Activated T-helper 9 cell treated with anti-CD3 and anti-CD28 coated beads, Interleukin-2, amount 50 U/mL, for 16 hours (primary cell): ENCODE measurements at places on chromosomes 2 and 18.

GRCh38 chr2:218476676-218477075 lies 57.8 kb downstream of the VIL1 start:
- DNase-seq, result no peak

- no peak for DNase-seq
Measured at GRCh38 chr2:96921561-96922319, 51.9 kb upstream of the SEMA4C start.

GRCh38 chr2:235048549-235048948 lies 96.7 kb downstream of the SH3BP4 start:
- DNase-seq, result no peak

DNA sequence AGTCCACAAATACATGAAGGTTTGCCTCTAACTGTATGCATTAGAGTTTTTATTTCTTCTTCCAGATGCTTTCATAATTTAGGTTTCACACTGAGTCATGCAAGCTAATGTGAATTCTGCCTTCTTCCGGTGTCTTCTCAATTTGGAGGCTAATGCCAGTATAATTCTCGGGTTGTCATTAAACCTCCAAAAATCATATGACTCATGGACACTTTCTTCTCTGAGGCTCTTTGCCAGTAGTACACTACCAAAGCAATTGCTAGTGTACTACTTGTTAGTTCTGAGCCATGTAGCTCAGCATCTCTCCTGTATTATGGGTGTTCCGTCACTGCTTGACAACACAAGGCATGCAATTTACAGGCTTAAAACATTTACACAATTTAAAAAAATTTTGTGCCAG lies 137.1 kb downstream of the VWC2L start:
- DNase-seq, result no peak

- no peak for DNase-seq
Measured at GRCh38 chr2:69177785-69178636, 165.0 kb downstream of the ANTXR1 start.

DNA sequence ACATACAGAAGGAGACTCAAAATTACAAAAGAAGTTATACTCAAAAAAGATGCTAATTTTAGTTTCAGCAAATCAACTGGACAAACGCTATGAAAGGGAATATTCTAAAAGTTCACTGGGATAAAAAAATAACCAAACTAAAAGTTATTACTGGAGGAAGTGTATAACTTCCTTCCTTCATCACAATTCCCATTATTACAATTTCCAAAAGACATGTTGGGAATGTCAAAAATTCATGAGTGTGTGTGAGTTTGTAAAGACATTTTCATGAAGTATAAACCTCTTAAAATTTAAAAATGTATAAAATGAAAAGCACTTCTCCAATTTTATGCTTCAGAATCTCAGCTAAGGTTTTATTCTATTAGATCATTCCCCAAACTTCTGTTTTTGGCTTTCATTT lies 67.8 kb downstream of the MERTK start:
- DNase-seq, result no peak

GRCh38 chr2:127700527-127701192 lies 637 bp upstream of the SFT2D3 start:
- no peak for DNase-seq

DNA sequence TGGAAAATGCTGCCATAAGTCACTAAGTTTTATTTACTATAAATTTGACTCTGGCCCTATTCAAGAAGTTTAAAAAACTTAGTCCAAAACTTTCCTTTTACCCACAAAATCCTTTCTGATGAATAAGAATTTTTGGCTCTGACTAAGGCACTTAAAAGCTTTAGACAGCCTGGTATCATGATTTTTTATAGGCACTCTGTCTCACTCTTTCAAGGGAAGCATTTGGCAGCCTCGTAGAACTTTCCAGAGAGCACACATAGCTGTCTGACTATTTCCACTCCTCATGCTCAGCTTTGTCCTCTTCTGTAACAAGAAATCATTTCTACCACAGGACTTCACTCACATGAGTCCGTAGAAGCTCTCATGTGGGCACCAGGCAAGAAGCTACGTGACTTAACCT lies 32.3 kb upstream of the XDH start:
- DNase-seq, result no peak

GRCh38 chr2:137975280-137976271 lies 11.3 kb downstream of the HNMT start:
- DNase-seq, result no peak

- DNase-seq, result no peak
Measured at GRCh38 chr2:240898108-240898730, 2.3 kb upstream of the MAB21L4 start.

DNA sequence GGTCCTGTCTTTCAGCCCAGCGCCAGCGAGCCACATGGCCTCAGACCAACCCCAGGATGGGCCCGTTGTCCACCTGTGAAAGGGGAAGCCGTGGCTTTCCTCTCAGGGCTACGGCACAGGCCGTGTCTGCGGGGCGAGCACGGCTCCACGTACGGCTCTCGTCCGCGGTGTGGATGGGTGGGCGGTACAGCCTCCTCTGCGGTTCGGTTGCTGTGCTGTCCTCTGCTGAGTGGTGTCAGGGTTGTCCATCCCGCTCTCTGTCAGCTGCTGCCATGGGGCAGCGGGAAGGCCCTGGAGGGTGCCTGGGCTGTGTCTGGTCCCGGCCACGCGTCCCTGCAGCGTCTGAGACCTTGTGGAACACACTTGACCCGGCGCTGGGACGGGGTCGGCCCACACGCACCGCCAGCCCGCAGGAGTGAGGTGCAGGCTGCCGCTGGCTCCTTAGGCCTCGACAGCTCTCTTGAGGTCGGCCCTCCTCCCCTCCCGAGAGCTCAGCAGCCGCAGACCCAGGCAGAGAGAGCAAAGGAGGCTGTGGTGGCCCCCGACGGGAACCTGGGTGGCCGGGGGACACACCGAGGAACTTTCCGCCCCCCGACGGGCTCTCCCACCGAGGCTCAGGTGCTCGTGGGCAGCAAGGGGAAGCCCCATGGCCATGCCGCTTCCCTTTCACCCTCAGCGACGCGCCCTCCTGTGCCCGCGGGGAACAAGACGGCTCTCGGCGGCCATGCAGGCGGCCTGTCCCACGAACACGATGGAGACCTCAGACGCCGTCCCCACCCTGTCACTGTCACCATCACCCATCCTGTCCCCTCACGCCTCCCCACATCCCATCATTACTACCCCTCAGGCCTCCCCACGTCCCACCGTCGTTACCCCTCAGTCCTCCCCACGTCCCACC lies 128.7 kb downstream of the NFATC1 start:
- DNase-seq, result peak; percentile 48

- DNase-seq, result no peak
Measured at GRCh38 chr18:46480226-46480625, 176.8 kb downstream of the LOXHD1 start.

DNA sequence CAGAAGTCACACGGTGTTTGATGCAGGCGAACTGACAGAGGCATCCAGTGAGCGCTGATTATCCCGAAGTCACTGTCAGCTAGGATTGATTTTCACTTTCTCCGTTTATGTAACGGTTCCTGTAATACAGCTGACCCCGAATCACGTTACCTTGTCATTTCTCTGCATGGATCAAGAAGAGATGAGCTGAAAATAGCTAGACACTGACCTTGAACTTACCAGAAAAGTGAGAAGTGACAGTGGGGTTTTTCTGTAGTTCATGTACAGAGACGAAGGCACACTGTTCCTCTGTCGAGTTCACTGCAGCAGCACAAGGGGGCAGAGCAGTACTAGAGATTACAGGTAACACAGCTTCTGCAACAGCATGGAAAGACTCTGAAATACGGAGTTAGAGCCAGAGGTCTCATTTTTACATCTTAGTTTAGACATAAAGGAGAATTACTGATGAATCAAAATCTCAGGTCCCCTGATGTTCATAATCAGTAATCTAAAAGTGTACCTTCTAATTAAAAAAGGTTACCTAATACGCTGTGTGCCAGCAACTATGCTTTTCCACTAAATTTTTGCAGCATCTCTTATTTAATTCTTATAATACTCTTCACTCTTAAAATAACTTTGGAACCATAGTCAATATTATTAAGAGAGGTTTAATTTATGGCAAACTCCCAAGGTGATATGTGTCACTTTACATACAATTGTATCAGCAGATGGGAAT lies 33.1 kb downstream of the ARHGAP15 start:
- peak; percentile 28 for DNase-seq

GRCh38 chr2:68225119-68225632 lies 27.2 kb downstream of the PPP3R1 start:
- no peak for DNase-seq

DNA sequence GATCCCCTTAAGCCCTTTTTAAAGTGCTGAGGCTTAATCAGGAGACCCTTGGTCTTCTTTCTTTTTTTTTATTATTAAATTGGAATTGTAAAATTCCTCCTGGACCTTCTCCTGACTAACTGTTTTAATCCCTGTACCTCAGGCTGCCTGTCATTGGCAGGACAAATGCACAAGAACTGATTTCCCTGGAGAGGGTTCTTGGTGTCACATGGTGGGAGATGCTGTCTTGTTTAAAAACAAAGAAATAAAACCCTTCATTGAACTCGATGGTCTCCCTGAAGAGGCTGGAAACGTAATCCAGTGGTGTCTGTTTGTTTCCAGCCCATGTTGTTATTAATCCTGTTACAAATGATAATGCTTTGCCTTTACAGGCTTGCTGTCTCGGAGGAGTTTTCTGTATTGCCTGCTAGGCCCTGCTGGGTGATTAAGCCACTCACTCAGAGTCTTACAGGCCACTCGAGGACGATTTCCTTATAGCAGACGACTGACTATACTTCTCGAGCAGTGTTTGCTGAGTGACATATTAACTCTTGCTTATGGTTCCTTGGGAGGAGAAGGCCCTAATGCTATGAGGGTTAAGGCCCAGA lies 100.5 kb upstream of the MGAT5 start:
- no peak for DNase-seq

DNA sequence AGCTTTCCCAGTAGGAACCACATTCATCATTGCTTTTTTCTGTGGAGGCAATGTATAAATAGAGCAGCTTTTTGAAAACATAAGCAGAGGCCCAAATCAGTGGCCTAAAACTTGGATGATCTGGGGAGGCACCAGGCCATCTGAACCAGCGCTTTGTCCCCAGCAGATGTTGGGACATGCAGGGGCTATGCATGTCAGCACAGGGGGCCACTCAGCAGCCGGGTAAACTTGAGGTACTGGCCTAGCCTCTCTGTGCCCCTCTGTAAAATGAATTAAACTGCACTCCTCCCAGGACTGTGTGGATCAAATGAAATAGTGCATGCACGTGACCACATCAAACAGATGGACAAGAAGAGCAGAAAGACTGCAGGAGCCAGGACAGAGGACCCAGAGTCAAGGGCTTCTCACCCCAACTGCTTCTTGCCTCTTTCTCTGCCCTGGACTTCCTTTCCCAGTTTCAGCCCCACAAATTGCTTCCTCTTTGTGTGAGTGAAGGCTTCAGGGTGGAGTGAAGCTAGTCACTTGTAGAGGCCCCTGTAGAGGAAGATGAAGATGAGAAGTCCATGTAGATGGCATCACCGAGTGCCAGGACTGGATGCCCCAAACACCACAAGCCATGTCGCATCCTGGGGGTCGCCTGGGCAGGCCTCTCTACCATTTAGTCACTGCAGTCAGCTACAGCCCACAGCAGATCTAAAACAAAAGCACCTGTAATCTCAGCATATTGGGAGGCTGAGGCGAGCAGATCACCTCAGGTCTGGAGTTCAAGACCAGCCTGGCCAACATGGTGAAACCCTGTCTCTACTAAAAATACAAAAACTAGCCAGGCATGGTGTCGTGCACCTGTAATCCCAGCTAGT lies 53.2 kb downstream of the IMPA2 start:
- DNase-seq, result no peak

DNA sequence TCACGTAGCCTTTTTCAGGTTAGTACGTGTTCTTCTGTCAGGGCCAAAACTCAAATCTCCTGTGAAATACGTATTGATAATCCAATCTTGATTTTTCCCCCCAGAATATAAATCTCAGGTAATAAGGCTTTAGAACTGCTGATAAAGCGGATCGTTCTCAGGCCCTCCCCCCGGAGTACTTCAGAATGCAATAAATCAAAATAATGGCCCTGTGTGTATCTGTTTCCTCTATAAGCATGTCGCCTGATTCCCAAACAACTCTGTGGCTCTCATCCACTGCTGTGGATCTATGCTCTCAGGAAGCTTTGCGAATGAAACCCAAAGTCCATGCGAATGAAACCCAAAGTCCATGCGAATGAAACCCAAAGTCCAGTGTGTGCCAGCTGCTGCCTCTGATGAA lies 49.4 kb downstream of the IMPA2 start:
- no peak for DNase-seq
